ENCODE measurements at places on chromosomes 1 and 21.

DNA sequence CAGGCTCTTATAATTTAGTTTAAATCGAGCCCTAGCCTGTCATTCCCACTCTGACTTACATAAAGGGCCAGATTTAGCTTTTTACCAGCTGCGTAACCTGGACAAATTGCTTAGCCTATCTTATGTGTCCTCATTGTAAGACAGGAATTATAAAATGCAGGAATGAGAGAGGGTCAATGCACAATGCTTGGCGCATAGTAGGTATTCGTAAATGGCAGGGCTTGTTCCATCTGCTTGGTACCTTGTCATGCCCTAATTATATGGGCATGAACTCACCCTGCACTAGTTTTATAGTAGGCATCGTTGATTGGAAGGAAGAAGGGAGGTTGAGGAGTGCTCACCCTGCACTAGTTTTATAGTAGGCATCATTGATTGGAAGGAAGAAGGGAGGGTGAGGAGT, 108.8 kb downstream of the GALNT2 start:
- no peak for DNase-seq

- DNase-seq: peak; percentile 70
Measured at GRCh38 chr1:39089931-39090521, 63.9 kb downstream of the NDUFS5 start.

DNA sequence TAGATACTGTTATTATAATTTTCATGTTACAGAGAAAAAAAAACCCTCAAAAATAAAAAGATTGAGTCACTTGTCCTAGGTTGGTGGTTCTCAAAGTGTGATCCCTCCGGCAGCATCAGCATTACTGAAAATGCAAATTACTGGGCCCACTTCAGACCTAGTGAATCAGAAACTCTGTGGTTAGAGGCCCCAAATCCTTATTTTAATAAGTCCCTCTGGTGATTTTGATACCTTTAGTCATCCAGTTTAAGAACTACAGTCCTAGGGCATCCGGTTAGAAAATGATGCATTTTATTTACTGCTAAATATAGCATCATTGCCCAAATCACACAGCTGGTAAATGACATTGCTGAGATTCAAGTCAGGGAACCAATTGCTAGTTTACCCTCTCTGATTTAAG, 203.7 kb upstream of the RUNX1 start:
- DNase-seq: no peak

- no peak for DNase-seq
Measured at GRCh38 chr1:201570181-201570885, 31.4 kb downstream of the NAV1 start.

GRCh38 chr1:195332102-195332501, 1276.1 kb downstream of the KCNT2 start:
- no peak for DNase-seq

DNA sequence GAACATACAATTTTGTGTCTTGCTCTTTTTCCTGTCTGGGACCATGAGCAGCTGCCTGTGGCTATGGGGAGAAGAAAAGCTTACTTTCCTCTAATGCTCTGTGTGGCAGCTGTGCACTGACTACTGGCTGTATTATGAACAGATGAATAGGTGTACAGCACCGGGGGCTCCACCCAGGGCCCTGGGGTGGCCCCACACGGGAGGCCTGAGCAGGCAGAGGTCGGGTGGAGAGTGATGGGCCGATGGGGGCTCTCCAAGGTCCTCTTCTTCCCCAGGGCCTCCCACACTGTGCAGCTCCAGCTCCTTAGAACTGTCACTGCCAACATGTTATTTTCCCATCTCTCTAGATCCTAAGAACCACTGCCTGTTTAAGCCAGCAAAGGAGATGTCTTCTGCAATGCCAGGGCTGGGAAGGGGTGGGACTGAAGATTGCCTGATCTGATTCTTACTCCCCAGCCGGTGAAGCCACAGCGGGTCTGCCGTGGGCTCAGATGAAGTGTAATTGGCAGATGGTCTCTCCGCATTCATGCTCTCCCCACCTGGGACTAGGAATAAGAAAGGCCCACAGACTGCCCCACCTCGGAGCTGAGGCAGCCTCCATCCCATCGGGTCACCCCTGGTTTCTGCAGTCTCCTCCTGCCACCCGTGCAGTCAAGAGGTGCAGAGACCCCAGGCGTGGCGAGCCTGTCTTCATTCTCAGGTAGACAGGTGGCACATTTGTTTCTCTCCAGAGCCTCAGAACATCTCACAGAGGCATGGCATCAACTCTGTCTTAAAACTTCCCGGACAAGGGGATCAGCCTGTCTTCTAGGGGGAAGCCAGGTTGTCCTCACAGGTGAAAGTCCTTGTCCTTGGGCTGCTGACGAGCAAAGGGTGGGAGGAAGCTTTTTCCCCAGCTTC, 186.5 kb upstream of the GALNT2 start:
- no peak for DNase-seq

GRCh38 chr1:95068956-95069709, 3.6 kb downstream of the ALG14 start:
- no peak for DNase-seq

DNA sequence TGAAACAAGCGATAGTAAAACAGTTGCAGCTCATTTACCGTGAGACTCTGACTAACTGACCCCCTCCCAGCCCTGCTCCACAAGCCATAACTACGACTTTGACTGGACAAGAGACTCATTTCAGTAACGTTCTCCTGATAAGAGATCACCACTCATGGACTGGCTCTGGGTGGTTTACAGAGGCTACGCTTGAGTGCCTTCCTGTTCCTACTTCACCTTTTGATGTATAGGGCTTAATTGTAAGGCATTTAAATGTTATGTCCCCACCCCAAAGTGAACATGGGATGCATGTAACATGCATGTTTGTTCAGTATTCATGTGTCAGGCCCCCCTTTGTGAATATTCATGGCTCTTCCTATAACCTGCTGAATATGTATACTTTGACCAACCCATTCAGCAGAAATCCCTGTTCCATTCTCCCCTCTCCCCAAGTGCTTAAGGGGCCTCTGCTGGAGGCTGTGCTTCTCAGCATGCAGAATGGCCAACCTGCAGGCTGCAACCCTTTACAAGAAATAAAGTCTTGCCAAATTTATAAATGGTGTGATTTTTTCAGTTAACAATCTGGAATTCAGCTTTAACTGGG, 50.7 kb upstream of the SPOCD1 start:
- no peak for DNase-seq

DNA sequence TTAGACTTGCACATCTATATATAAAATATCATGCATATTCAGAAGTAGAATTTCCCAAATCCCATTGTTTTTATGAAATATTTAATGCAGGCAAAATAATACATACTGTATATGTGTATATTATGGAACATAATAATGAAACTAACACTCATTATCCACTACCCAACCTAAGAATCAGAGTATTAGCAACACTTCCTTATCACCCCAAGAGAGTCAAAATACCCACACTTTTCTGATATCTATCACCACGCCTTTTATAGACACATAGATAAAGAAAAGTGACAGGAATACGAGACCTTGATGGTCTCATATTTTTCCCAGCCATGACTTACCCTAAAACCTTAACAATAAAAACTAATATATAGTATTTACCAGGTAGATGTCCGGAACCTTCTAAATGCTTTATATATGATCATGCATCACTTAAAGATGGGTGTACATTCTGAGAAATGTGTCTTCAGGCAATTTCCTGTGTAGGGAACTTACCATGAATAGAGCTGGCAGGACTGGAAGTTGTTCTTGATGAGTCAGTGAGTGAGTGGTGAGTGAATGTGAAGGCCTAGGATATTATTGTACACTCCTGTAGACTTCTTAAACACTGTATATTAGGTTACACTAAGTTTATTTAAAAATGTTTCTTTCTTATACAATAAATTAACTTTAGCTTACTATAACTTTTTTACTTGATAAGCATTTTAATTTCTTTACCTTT, 45.5 kb downstream of the TNFSF4 start:
- DNase-seq: no peak

DNA sequence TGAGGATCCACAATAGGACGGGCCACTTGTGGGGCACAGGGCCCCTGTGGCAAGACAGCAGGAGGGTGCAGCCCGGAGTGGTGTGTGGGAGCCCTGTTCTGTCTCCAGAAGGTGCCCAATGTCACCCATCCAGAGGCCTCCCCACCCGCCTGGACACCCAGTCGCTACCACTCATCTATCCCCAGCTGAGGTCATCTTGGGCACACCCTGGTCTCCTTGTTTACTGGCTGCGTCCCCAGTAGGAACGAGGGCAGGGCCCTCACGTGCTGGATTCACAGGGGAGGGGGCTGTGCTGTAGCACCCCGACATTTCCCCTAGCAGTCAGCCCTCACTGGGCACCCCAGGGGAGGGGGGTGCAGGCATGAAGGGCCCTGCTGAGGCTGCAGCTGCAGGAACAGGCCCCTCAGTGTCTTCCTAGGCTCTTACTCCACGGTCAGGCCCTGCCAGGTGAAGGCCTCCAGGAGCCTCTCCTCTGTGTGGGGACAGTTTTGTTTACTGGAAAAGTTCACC, 2.3 kb upstream of the TNNT2 start:
- no peak for DNase-seq

GRCh38 chr1:67053535-67053784, 488 bp downstream of the SLC35D1 start:
- peak; percentile 50 for DNase-seq

- DNase-seq: no peak
Measured at GRCh38 chr1:231057410-231057809, 17.4 kb upstream of the FAM89A start.

DNA sequence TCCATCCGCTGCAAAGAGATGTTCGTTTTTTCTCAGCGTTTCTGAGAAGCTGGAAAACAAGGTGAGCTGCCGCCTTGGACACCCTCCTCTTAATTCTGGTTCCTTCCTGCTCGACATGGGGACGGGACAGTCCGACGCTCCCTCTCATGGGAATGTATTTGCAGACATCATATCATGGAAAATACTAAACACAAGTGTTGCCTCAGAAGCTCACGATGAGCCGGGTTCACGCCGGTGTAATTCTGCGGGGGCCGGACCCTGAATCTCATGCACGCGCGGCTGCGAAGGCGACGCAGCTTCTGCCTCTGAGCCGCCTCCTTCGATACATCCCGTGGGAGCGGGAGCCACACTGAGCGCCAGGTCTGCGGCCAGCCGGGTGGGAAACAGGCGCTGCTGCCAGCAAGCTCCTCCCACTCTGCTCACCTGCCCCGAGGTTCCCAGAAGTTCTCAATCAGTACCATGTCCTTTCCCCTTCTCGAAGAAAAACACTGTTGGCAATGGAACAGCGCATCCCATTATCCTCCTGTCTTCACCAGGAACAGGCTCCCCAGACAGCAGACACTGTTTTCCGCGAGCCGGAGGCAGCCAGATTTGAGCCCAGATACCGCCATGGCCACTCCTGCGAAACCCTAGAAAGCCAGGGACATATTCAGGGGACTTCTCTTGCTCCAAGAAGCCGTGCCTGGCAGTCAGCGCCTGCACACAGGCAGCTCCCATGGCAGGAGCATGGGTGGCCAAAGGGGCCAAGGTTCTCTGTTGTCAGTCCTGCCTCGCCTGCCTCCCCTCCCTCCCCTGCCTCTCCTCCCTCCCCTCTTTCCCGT, 98.0 kb downstream of the WDR4 start:
- no peak for DNase-seq

DNA sequence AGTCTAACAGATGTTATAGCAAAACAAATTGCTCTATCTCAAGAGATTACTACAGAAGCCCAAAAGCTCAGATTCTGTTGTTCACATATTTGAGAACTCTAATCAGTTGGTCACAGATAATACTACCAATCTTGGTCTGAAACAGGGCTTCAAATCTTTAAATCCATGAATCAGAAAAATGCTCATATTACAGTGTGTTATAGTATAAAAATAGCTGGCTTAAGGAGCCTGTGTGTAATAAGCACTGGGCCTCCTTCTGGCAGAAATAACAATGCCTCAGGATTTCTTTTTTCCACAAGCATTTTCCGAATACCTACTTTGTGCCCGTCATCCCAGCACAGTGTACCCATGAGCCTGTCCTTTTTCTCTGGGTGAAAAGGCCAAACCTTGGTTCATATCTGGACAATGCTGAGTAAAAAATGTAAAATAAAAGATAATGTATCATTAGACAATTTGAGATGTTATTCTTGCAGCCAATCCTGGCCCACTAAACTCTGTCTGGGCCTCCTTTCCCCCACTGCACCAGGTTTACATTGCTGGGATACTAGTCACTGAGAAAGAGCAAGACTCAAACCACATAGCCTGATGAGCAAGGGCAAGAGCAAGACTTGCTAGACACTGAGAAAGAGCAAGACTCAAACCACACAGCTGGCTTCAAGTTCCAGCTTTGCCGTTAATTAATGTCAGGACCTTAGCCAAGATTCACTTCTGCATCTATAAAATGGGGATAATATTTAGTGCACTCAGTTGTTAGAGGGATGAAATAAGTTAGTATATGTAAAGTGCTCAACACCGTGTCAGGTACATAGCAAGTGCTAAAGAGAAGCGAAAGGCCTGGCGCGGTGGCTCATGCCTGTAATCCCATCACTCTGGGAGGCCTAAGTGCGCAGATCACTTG, 17.0 kb upstream of the ADAR start:
- no peak for DNase-seq

DNA sequence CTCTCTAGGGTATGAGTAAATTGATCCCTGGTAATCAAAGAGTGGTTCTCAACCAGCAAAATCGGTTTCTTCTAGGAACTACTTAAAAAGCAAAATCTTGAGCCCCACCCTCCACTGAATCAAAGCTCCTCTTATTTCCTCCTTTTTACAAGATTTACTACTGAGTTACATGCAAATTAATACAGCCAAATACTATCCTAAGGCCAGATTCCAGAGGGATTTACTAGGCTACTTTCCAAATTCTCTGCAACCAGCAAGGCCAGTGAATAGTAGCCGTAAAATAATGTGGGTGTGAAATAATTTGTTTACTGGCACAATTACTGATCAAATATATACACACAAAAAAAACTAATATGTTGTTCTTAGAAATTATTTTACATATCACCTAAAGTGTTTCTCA, 1583.8 kb downstream of the NCAM2 start:
- no peak for DNase-seq

DNA sequence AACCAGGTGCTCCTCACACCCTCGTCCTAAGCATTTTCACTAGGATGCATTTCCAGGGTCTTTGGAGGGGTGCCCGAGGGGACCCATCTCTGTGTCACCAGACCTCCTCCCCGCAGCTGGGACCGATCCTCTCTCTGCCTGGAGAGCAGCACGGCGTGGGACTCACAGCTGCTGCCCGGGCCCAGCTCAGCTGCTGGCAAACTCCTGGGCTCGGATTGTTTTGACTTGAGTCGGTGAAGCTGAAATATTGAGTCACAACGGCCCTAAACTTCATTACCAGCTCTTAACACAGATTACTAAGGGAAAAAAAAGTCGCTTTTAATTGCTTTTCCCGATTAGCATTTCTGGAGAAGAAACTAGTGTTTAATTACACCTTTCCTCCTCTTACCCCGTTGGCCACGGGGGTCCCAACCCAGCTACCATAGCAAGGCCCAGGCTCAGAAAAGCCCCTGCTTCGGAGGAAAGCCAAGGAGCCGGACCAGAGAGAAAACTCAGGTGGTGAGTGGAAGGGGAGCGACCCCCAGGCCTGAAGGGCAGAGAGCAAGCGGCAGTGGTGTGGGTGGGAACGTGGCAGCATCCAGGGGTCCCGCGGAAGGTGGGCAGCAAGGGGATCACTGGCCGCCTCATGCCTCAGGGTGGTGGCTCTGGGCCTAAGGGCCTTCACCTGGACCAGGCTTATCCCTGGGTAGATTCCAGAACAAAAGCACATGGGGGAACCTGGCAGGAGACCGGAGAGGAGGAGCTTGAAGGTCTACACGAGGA, 41.7 kb downstream of the CASZ1 start:
- DNase-seq: no peak

- DNase-seq: no peak
Measured at GRCh38 chr1:53731779-53732305, 7.1 kb downstream of the GLIS1 start.

- peak; percentile 28 for DNase-seq
Measured at GRCh38 chr1:101288491-101288944, 51.7 kb downstream of the S1PR1 start.

GRCh38 chr21:45449658-45450422, 44.9 kb downstream of the COL18A1 start:
- no peak for DNase-seq

All from hippocampal formation (tissue), 2 donors.